ENCODE measurements at places on chromosomes 1 and 21.
A peak's percentile ranks its signal among the peaks of the same experiment; 100 is the strongest.

GRCh38 chr1:174799136-174799479 lies 200.6 kb upstream of the CACYBP start:
- no peak for DNase-seq

DNA sequence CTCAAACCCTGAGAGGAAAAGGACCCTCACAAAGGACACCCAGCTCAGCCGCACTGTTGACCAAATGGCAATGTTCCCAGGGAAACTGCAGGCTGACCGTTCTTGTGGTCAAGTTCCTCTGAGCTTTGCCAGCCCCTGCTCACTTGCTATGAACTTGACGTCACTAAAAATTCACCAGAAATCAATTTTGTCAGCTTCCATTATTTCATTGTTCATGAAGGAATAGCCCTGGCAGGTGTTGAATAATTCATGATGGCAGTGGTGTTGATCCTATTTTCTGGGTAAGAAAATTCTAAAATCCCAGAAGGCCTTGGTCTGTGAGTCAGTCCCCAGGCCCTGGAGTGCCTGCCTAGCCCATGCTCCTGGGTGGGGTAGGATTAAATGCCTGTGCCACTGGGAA lies 318.9 kb downstream of the ZNF326 start:
- no peak for DNase-seq

- no peak for DNase-seq
Observed at GRCh38 chr1:2840036-2840809, 38.7 kb upstream of the TTC34 start.

- no peak for DNase-seq
Observed at GRCh38 chr1:241932845-241933244, 24.7 kb upstream of the BECN2 start.

DNA sequence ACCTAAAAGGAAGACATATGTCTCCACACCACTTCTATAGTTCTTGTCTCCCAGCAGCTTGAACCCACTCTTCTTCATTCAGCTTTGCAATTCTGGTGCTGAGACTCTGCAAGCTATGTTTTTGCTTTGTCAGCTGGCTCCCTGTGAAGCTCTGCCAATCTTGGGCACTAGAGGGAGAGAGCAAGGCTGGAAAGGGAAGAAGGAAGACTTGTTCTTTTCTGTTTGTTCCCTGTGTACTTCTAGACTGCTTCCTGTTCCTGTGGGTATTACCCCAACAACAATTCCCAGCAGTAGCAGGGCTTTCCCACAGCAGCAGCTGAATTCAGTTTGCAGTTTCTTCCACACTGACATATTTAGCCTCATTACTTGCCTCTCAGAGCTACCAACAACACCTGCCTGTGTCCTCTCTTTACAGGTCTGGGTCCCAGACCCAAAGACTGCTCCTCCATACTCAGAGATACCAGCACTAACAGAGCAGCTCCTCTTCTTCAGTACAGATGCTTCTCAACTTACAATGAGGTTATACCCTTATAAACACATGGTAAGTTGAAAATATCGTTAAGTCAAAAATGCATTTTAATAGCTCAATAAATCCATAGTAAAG lies 275.2 kb upstream of the NEGR1 start:
- no peak for DNase-seq

GRCh38 chr1:191590578-191590977 lies 567.7 kb upstream of the RGS18 start:
- DNase-seq = no peak

DNA sequence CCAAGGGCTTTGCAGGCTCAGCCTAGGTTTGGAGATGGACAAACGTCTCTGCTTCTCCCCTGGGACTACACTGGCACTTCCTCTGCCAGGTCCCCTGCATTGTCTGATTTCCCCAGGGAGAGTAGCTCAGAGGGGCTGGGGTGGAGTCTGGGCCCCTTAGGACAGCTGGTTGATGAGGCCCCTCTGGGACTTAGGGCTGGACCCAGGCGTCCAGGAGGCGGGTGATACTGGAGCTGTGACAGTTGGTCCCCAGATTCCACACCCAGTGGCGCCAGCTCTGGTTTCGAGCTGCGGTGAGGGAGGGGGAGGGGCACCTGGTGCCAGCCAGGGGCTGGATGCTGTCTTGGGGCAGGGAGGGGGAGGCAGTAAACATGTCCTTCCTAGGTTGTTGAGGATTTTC lies 7.4 kb upstream of the MEX3A start:
- DNase-seq = no peak

DNA sequence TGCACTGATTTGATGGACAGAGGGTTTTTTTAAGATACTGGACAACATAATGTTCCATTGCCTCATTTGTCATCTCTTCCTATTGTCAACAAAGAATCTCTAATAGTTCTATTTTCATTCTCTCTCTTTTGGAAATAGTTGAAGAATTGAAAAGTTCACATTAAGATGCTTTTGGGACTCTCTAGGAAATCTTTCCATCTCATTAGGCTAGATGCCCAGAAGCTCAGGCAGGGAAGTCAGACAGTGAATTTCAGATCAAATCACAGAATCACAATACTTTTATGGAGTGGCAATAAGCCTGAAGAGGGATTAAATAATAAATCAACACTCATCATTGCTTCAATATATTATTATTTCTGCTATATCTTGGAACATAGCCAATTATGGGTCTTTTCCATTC lies 29.2 kb downstream of the NEGR1 start:
- no peak for DNase-seq

DNA sequence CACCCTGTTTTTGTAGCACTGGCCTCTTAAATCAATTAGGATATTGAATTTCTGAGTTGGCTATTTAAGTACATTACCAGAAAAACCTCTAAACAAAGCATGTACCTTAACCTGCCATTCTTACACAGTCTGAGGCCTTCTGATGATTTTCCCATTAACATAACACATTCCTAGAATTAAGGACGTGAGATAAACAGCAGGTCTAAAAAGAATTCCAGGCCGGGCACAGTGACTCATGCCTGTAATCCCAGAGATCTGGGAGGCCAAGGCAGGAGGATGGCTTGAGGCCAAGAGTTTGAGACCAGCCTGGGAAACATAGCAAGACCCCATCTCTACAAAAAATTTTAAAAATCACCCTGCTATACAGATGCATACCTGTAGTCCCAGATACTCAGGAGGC lies 18.0 kb upstream of the LRRC8D start:
- DNase-seq = no peak

GRCh38 chr1:22500471-22500870 lies 48.8 kb downstream of the ZBTB40 start:
- no peak for DNase-seq

- no peak for DNase-seq
Observed at GRCh38 chr1:169364948-169365347, 2.6 kb downstream of the NME7 start.

GRCh38 chr1:42531043-42531442 lies 68.0 kb downstream of the CCDC30 start:
- no peak for DNase-seq

- DNase-seq = no peak
Observed at GRCh38 chr1:6893388-6893787, 108.1 kb downstream of the CAMTA1 start.

DNA sequence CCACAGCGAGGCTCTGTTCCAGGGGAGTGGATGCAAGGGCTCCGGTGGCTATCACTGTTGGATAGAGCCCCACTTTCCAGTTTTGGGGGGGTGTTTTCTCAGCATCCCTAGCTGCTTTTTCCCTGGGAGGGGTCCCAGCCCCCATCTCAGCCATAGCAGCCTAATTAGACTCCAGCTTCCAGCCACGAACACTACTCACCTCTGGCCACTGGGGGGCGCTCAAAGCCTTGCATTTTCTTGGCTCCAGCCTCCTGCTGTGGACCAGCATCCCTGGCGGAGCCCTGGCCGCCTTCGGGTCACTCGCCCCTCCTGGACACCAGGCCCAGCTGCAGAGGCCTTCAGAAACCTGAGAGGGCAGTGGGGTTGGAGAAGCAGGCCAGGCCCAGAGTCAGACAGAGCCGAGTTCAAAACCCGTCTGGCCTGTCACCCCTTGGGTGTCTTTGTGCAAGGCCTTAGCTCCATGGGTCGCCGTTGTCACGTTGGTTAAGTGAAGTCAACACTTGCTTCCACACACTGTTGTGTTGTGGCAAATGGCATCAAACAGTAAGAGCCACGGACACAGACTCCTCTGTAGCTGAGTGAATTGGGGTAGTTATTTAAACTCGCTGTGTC lies 93.5 kb upstream of the ACTL8 start:
- DNase-seq = peak; percentile 83

GRCh38 chr21:28148400-28149064 lies 844.1 kb downstream of the LTN1 start:
- DNase-seq = peak; percentile 3

DNA sequence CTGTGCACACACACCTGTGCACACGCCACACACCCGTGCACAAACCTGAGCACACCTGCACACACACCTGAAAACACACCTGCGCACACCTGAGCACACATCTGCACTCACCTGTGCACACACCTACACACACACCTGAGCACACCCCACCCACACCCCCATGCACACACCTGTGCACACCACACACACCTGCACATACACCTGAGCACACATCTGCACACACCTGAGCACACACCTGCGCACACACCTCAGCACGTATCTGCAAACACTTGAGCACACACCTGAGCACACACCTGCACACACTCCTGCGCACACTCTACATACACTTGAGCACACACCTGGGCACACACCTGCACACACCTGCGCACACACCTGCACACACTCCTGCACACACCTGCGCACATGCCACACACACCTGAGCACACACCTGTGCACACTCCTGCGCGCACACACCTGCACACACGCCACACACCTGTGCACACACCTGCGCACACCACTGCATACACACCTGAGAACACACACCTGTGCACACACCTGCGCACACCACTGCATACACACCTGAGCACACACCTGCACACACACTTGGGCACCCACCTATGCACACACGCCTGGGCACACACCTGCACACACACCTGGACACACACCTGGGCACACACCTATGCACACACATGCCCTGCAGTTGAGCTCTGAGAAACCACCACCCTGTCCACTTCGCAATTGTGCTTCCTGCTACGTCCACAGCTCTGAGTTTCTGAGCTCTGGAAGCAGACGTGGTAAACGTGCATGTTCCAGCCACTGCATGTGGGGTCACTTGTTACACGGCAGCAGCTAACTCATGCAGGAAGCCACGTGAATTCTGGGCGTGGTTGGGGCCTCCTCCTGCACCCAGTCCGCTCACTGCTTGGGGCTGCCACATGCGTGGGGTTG lies 8.0 kb upstream of the C1orf159 start:
- no peak for DNase-seq

GRCh38 chr1:184530226-184530625 lies 143.4 kb downstream of the C1orf21 start:
- DNase-seq = no peak

- no peak for DNase-seq
Observed at GRCh38 chr1:234148350-234148749, 224.9 kb upstream of the COA6 start.

GRCh38 chr1:154349121-154349520 lies 23.8 kb downstream of the ATP8B2 start:
- DNase-seq = no peak

GRCh38 chr1:201945157-201945556 lies 1.2 kb downstream of the LMOD1 start:
- DNase-seq = no peak

- DNase-seq = no peak
Observed at GRCh38 chr1:214364786-214365295, 83.9 kb downstream of the SMYD2 start.

DNA sequence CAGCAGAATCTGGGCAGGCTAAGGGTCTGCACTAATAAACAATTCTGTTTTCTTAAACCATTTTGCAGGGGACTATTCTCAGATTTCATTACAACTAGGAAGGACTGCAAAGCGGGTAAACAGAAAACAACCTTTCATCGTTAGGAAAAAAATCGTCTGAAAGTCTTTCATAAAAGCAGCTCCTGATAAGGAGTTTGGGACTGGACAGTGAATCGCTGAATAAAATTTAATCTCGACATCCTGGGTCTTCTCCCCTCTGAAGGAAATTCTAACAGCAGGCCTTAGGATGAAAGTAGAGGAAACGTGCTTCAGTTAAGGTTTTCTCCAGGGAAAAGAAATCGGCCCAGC lies 471 bp upstream of the MTF2 start:
- DNase-seq = no peak

DNA sequence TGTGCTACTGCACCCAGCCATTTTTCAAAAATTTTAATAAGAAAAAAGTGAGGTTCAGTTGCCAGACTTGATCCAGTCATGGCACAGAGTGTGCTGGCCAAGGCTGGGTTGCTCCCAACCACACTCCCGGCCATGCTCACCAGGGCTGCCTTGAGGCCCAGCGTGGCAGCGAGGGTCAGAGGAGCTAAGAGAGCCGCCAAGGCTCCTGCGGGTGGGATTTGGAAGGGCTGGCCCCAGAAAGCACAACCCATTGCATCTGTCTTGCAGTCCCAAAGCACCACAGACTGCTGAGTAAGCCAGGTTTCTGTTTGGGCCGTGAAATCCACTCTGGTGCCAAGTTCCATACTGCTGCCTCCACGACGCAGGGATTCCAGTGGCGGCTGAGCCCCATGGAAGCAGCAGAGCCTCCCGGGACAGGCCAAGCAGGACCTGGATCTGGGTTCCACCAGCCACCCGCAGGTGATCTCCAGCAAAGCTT lies 22.6 kb downstream of the ZBTB17 start:
- DNase-seq = no peak

- no peak for DNase-seq
Observed at GRCh38 chr1:20358761-20359263, 68.1 kb downstream of the VWA5B1 start.

DNA sequence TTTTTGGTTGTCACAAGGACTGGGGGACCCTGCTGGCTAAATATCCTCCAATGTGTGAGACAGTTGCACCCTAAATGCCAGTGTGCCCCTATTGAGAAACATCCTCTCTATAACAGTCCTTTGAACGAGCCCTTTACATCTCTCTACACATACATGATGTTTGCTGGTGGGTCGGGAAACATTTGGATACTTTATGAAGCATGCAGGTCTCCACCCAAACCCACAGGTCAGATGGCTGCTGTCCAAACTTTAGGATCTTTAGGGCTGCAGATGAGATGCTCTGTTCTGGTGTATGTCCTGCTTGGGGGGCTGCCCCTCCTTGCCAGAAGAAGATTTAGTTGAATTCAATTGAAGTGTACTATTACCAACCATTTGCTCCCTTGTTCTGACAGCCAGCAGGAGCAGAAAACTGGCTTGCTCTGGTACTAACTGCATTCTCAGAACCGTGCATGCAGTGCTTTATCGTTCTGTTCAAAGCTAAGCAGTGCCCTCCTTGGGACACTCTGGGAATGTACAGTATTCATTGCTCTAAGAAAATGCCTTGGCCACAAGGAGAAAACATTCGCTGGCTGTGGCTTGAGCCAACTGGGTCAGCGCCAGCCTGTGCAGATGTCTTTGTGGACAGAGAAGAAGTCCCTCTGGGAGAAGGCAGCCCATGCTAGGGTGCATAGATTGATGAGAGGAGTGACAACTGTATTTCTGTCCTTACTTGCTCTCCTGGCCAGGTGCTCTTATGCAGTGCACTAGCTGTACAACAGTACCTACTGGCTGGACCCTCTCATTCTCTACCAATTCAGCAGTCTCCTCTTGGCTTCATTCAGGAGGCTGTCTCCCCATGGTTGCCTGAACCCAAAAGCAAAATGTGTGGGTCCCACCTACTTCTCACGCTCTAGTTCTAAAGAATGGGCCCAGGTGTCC lies 61.4 kb upstream of the DIRAS3 start:
- DNase-seq = peak; percentile 49
